ENCODE measurements at places on chromosomes 16 and 17.

DNA sequence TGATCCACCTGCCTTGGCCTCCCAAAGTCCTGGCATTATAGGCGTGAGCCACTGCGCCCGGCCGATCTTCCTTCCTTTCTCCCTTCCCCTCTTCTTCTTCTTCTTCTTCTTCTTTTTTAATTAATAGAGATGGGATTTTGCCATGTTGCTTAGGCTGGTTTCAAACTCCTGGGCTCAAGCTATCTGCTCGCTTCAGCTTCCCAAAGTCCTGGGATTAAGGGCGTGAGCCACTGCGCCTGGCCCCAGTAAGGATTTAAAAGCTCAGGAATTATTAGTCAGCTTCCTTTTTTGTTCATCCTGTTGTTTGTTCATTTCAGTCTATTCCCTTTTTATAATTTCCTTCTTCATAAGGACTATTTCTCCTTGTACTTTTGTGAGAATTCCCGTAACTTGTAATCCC lies 32.7 kb upstream of the LRRC37A start:
- no peak for DNase-seq

DNA sequence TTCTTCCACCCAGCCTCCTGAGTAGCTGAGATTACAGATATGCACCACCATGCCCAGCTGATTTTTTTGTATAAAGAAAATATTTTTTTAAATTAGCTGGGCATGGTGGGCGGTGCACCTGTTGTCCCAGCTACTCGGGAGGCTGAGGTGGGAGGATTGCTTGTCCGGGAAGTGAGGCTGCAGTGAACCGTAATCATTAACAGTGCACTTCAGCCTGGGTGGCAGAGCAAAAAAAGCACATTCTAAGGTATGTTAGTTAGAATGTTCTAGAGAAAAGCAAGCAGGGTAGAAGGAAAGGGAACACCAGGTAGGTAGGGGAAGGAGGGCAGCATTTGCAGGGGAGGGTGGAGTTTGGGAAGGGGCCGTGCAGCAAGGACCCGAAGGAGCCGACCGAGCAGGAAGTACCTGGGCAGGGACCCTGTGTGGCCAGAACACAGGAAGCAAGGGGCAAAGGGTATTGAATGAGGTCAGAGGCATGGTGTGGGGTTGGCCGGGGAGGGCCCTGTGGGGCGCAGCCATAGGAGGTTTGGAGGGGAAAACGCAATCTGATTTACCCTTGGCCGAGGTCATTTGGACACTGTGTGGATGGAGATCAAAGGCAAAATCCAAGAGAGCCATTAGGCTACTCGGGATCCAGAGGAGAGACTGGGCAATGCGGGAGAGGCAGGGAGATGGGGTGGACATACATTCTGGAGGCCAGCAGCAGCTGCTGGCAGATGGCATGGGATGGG lies 2.3 kb downstream of the C17orf99 start:
- no peak for DNase-seq

DNA sequence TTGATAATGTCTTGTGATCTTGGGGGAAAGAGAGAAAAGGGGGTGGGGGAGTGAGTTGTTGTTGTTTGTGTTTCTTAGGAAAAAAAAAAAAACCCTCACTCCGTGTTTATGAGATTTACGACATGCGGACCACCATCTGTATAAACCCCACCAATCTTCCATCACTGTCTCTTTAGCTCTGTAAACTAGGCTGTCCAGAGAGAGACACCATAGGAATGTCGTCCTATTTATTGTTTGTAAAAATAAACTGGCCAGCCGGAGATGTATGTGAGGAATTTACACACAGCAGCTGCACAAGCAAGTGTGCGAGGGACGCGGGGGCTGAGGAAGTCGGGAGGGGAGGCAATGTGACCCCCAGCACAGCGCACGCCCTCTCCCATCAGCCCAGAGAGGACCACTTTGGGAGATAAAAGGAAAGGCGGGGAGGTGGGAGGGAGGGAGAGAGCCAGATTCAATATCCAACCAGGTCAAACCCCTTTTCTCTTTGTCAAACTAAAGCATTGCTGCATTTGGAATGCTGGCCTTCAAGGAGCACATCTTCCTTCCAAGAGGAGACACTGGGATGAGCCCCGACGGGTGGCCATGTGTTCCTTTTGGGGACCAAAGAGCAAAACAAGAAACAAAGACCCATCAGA lies 136.2 kb upstream of the SALL1 start:
- no peak for DNase-seq

- no peak for DNase-seq
Observed at GRCh38 chr16:47734081-47734857, 273.1 kb downstream of the PHKB start.

DNA sequence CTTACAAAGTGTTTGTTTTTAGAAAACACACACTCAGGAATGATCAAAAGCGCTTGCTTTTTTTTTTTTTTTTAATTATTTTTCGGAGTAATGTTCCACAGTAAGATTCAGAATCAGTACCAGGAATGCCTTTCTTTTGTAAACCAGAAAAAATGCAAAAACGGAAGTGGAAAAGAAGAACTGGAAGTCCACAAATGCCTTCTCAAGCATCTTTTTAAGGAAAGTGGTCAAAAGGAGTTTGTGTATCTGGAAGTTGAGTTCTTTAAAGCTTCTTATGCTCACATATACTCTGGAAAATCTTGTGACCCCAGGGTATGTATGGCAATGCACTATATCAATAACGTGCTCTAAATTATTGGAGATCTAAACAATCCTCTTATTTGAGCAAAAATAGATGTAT lies 126.0 kb downstream of the ABCA8 start:
- DNase-seq, result no peak
